ENCODE measurements at places on chromosomes 16 and 17.

DNA sequence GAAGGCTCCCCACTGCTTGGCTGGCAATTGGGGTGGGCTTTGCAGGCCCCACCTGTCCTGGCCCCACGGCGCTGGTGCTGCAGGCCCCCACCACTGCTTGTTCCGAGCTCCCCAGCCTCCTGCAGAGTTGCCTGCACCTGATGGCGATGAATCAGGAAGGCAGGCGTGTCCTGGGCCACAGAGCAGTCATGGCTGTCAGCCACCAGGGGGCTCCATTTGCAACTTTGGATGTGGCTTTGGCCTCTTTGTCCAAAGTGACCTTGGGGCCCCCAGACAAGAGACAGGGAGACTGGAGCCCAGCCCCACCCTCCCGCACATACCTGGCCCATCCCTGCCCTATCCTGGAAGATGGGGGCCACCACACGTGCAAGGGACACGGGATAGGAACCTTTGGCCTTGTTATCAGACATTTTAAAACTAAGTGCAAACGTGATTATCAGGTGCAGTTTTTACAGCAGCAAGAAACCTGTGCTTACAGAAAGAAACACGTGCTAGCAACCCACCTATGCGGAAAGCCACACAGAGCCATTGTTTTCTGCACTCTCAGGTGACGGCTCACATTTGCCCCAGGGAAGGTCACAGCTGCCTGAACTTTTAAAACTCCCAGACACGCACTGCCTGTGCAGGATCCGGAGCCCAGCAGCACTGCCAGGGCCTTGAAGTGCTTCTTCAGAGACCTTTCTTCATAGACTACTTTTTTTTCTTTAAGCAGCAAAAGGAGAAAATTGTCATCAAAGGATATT is at the start of gene DNASE1:
Gene DNASE1 (plus strand): TSS at position 443 of the 743 bp plus-strand sequence. CDS start 683 bp downstream, outside the sequence.
- peak; percentile 34 for DNase-seq

GRCh38 chr16:74496054-74496453 is 74.8 kb upstream of the CLEC18B start:
- DNase-seq: no peak

- DNase-seq: no peak
Observed at GRCh38 chr17:78478757-78479297, 98.4 kb downstream of the DNAH17 start.

DNA sequence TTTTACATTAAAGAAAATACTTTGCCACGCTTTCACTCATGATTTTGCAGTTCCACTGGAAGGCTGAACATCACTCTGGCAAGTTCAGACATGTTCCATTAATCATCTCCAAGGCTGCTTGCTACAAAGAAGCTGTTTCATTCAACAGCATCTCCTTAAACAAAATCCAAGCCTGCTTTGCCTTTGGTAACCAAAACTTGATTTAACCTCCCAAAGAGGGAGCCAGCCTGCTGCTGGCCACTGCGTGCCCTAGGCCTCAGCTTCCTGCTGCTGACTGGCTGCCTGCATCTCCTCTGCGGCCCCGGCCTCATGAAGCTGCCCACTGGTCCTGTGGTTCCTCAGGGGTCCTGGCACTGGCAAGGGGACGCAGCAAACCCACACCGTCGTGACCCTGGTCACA is 31.8 kb downstream of the ANKRD11 start:
- no peak for DNase-seq

GRCh38 chr17:80687839-80688238 is 143.2 kb downstream of the RPTOR start:
- DNase-seq: no peak

- DNase-seq: no peak
Observed at GRCh38 chr17:4980644-4981216, 6.7 kb downstream of the CAMTA2 start.

DNA sequence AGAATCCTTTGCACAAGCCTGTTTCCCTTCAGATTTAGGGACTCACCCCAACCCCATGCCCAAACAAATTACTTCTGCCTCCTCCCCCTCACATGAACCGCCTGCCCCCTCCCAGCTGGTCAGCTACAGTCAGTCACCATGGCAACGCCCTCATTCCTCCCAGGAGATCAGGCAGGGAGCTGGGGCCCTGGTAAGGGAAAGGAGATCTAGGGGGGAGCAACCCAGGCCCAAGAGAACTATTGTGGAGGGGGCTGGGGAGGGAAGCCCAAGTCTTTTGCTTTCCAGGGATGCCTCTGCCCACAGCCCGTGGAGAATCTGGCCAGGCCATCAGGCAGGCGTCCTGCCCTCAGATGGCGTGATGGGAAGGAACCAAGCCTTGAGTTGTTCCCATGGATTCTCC is 2.8 kb downstream of the FAM171A2 start:
- no peak for DNase-seq

DNA sequence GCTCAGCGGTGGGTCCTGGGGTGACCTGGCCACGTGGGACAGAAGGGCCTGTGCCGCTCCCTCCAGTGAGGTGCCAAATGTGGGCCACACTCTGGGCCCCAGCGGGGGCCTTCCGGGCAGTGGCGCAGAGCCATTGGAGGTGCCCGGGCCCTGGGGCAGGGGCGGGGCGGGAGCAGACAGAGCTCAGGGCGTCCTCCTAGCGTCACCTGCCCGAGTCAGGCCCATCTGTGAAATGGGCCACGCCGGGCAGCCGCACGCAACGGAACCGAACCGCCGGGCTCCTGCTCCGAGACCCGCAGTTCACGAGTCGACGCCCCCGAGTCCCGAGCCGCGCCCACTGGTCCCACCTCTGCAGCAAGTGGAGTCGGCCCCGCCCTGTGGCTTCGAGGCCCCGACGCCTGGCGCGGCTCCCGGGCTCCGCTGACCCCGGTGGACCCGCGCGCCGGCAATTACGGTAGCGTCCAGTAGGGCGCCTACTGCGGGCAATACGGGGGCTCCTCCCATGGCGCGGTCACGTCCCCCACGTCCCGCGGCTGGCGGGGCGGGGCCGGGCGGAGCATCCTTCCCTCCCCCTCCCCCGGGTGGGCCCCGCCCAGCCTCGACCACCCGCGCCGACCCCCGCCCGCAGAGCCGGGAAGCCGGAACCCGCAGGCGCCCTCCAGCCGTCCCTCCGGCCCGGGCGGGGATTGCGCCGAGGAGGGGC is 1.9 kb downstream of the SLC16A3 start:
- DNase-seq: no peak

GRCh38 chr16:10817963-10818941 is at the start of gene TVP23A:
Gene TVP23A (minus strand): TSS chr16:10818794. CDS start chr16:10818493, 301 bp downstream.
- no peak for DNase-seq

DNA sequence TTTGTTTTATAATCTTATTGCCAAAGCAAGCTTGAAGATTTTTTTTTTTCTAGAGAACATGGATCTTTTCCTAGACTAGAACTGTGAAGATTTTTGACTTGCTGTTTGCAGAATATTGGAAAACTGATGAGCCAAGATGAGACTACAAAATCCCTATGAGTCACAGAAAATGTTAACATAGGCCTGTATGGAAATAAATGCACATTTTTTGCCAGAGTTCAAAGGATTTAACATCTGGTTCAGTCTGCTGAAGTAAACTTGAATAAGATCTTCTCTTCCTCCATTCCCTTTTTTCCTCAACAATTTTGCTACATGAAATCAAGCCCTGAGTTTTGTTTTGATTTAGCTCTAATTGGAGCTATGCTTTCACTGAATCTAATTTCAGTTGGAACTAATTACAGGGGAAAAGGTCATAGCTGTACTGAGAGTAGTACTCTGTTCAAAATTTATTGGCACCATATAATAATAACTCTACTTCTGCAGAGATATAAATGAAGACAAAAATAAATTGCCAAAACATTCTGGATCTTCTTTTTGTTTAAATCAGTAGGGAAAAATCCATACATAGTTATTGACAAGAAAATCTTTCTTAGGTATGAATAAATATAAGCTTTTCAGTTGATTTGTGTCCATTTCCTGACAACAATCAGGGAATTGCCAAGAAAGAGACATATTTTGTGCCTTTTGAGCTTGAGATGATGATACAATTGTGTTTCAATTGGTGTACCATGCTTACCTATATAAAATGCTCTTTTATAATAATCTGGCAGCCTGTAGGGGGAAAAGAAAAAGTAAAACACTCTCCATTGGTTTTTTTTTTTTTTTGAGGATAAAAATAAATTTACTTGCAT is 387.5 kb upstream of the GOT2 start:
- no peak for DNase-seq

DNA sequence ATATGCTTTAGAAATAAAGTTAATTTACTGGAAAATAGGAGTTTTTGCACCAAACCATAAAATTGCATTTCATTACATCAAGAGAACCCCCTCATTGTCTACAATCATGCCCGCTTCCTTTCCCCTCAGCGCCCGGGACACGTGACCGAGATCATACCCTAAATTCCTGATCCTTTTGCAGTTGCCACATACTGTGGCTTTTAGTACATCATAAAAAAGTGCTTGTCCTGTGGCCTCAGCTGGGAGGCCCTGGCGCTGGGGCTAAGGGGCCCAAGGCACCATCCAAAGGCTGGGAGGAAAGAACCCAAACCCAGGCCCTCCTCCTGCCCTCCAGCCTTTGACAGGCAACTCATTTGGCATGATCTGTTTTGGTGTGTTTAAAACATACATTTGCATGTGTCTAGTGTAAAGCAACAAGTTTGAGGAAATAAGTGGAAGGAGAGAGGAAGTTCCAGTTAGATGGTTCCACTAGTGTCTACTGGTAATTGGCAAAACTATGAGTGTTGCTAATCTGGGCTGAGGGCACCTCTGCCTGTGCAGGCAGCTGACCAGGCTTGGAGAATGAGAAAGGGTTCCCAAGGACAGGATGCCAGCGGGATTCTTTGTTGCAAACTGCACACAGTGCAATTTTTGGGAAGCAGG is 6.0 kb downstream of the CDK5R1 start:
- no peak for DNase-seq

GRCh38 chr17:58331815-58332777 is 3.5 kb upstream of the TSPOAP1 start:
- no peak for DNase-seq

- no peak for DNase-seq
Observed at GRCh38 chr17:73941919-73942530, 261.5 kb upstream of the RPL38 start.

DNA sequence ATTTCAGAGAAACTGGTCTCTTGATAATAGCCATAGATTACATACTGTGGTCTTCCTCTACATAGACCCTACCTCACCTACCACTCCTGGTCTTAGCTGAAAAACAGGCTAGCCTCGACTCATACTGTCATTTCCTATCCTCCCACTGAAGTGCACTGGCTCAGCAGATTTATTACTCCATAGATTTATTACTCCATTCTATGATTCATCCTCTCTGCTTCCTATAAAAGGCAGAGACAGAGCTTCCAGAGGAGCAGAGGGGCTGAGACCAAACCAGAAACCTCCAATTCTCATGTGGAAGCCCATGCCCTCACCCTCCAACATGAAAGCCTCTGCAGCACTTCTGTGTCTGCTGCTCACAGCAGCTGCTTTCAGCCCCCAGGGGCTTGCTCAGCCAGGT is at the start of gene CCL7:
Gene CCL7 (plus strand): TSS at position 253 of the 400 bp plus-strand sequence. CDS start 70 bp downstream, at position 323.
- no peak for DNase-seq

GRCh38 chr16:86762095-86762494 is 183.7 kb downstream of the FOXL1 start:
- DNase-seq: no peak

- no peak for DNase-seq
Observed at GRCh38 chr17:7438656-7439460, 454 bp upstream of the FGF11 start.

DNA sequence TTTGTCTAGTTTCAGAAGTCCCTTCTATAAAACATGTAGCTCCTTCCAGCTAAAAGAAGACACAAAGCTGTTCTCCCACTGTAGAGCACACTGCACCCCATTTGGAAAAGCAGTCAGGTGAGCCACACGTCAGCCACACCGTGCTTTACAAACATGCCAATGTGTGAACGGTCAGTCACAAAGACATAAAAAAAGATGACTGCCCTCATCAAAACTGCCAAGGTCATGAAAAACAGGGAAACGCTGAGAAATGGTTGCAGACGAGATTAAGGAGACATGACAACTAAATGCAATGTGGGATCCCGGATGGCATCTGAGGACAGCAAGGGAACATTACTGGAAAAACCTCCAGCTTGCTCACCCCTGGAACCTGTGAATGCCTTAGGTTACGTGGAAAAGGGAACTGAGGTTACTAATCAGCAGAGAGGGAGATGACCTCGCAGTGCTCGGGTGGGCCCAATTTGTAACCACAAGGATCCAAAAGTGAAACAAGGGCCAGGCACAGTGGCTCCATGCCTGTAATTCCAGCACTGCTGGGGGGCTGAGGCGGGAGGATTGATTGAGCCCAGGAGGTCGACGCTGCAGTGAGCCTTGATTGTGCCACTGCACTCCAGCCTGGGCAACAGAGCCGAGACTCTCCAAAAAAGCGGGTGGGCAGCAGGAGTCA is 8.1 kb downstream of the ANKRD11 start:
- no peak for DNase-seq

DNA sequence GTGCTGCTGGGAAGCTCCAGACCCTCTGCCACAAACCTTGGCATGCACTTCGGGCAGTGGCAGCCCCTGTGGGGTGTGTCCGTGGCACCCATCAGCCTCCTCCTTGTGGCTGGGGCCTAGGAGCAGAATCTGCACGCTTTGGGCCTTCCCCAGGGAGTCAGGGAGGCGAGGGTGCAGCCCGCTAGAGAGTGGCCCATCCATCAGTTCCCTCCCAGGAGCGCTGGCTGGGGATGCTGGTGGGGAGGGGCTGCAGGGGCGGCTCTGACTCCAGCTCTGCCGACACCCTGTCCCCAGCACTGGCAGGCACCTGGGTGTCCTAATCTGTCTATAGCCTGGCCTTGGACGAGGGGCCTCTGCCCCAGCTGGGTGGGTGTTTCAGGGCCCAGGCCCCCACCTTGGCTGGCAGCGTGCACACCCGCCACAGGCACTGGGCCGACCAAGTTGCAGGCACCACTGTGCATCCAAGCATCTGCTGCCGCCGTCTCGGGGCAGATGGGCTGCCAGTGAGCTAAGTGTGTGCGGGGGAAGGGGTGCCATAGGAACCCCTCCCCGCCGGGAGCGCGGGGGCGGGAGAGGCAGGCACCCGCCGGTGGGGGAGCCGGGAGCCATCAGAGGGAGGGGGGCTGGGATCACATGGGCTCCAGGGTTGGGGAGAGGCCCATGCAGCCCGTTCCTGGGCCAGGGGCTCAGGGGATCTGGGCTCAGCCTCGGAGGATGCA is 30.2 kb downstream of the ENDOV start:
- DNase-seq: no peak

- DNase-seq: no peak
Observed at GRCh38 chr16:27169511-27170071, 33.7 kb upstream of the KDM8 start.

- DNase-seq: no peak
Observed at GRCh38 chr17:49195751-49196150, 14.6 kb downstream of the GNGT2 start.

DNA sequence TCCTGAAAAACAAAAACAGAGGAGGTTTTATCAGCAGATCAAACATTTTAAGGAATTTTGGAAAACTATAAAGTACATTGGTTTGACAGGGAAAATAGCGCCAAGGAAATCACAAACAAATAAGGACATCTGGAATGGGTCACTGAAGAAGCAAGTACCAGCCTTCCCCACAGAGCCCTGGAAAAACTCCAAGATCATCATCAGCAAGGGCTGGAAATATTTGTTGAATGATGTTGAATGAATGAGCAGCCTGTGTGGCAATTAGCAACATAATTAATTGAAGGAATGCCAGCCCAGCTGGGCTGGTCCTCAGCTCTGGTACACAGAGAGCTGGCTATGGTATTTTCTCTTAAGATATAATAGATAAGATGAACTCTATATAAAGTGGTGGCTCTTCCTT is 290.4 kb downstream of the HS3ST3A1 start:
- DNase-seq: no peak
